A549 treated with Hydrocortisone at 1 μM for 4 hours (cell line): ENCODE measurements at places on chromosomes 5 and 9. TPM values are rescaled to one million over a fixed set of nuclear protein-coding genes. Genes with fewer than 3 reads are reported as not detected.

The RMRP gene
- 8.7 to 24.4 TPM (median 17.9 TPM) in 4 of 5 replicates, not detected in the other for total RNA-seq

The VCAN gene
- total RNA-seq: 6.7 to 15.0 TPM (median 9.9 TPM) in 5 replicates

The OR1Q1 gene
- total RNA-seq: not detected in 5 replicates

The GPSM1 gene
- total RNA-seq: 10.3 to 14.9 TPM (median 13.5 TPM) in 5 replicates

The GFI1B gene
- 0.07 to 0.20 TPM (median 0.10 TPM) in 5 replicates for total RNA-seq

The MYMK gene
- total RNA-seq: not detected in 5 replicates

The C1QTNF3 gene
- 0.09 to 0.39 TPM (median 0.25 TPM) in 5 replicates for total RNA-seq

The STK32A gene
- total RNA-seq: 0.21 to 0.38 TPM (median 0.24 TPM) in 5 replicates

The SSNA1 gene
- total RNA-seq: 92.8 to 153 TPM (median 142 TPM) in 5 replicates

The CLIC3 gene
- total RNA-seq: 2.3 to 5.7 TPM (median 4.6 TPM) in 5 replicates

The FGFR4 gene
- total RNA-seq: 18.9 to 22.4 TPM (median 21.7 TPM) in 5 replicates

The ZNG1C gene
- 51.2 to 82.7 TPM (median 61.5 TPM) in 5 replicates for total RNA-seq

The TAL2 gene
- total RNA-seq: 0.17 to 0.53 TPM (median 0.21 TPM) in 5 replicates

The ANKRD34B gene
- total RNA-seq: 0.03 to 0.17 TPM (median 0.06 TPM) in 3 of 5 replicates, not detected in the others

The SPINK6 gene
- 0.37 to 0.73 TPM (median 0.45 TPM) in 5 replicates for total RNA-seq
